Activated CD8-positive, alpha-beta T cell treated with anti-CD3 and anti-CD28 coated beads for 36 hours (primary cell): ENCODE measurements at places on chromosomes 7 and 10. TPM values are rescaled to one million over a fixed set of nuclear protein-coding genes. Genes with fewer than 3 reads are reported as not detected.

GRCh38 chr7:8739837-8740236 lies 306.4 kb downstream of the NXPH1 start:
- H3K27ac ChIP-seq = no peak overlapping the region
- H3K4me1 ChIP-seq = no peaks in the 10 kb centered on the region
- no peak overlapping the region for H3K4me3 ChIP-seq
- H3K27me3 ChIP-seq = no peaks in the 10 kb centered on the region

GRCh38 chr10:132192076-132192975 lies 5.6 kb downstream of the DPYSL4 start:
- peaks cover 28% of the 10 kb centered on the region for H3K27me3 ChIP-seq
- peaks cover 2% of the 10 kb centered on the region for H3K36me3 ChIP-seq
- H3K4me1 ChIP-seq = no peaks in the 10 kb centered on the region
- DNase-seq = no peak
- H3K27ac ChIP-seq = no peak overlapping the region
- H3K4me3 ChIP-seq = no peak overlapping the region

DNA sequence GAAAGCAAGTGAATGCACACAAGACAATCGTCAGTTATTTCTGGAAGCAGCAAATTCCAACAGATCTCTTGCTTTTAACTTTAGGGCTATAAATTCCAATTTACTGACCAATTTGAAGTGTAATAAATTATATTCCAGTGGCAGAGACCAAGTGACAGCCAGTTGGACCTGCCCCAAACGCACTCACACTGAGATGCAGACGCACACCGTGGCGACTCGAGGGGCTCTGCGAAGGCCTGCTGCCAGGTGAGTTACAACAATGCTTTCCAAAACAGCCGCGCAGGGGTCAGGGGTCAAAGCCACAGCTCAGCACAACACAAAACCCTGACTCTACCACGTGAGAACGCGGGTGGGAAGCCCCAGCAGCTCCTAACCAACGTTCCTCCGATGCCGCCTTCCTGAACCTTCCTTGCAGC lies 97.4 kb downstream of the ZRANB1 start:
- no peak overlapping the region for H3K27ac ChIP-seq
- H3K27me3 ChIP-seq = no peaks in the 10 kb centered on the region
- no peaks in the 10 kb centered on the region for H3K36me3 ChIP-seq
- DNase-seq = no peak
- no peaks in the 10 kb centered on the region for H3K4me1 ChIP-seq

DNA sequence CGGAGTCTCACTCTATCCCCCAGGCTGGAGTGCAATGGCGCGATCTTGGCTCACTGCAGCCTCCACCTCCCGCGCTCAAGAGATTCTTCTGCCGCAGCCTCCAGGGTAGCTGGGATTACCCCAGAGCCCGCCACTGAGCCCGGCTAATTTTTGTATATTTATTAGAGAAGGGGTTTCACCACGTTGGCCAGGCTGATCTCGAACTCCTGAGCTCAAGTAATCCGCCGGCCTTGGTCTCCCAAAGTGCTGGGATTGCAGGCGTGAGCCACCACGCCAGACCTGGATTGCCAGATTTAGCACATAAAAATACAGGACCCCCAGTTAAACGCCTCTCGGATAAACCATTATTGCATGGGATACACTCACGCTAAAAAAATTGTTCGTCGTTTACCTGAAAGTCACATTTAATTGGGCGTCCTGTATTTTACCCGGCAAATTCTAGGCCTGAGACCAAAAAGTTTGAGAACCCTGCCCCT lies 375 bp upstream of the GATAD1 start:
- peak overlapping the region; percentile 76 for H3K4me3 ChIP-seq
- H3K36me3 ChIP-seq = peaks cover 13% of the 10 kb centered on the region
- DNase-seq = peak; percentile 10
- H3K27me3 ChIP-seq = no peaks in the 10 kb centered on the region
- peak overlapping the region; percentile 93 for H3K27ac ChIP-seq
- H3K4me1 ChIP-seq = peaks cover 18% of the 10 kb centered on the region

- H3K27me3 ChIP-seq = no peaks in the 10 kb centered on the region
- H3K36me3 ChIP-seq = no peaks in the 10 kb centered on the region
- H3K27ac ChIP-seq = no peak overlapping the region
- no peak overlapping the region for H3K4me3 ChIP-seq
- no peak for DNase-seq
Measured at GRCh38 chr10:51508156-51508555, 191.2 kb downstream of the CSTF2T start.

GRCh38 chr10:75814014-75814413 lies 382.6 kb downstream of the LRMDA start:
- H3K27ac ChIP-seq = no peak overlapping the region
- H3K36me3 ChIP-seq = no peaks in the 10 kb centered on the region
- H3K27me3 ChIP-seq = peaks cover 9% of the 10 kb centered on the region
- no peak for DNase-seq
- no peaks in the 10 kb centered on the region for H3K4me1 ChIP-seq

GRCh38 chr7:37558320-37559096 lies 109.8 kb upstream of the ELMO1 start:
- no peaks in the 10 kb centered on the region for H3K36me3 ChIP-seq
- H3K4me1 ChIP-seq = no peaks in the 10 kb centered on the region
- H3K27me3 ChIP-seq = peaks cover 2% of the 10 kb centered on the region
- no peak overlapping the region for H3K4me3 ChIP-seq
- no peak for DNase-seq

DNA sequence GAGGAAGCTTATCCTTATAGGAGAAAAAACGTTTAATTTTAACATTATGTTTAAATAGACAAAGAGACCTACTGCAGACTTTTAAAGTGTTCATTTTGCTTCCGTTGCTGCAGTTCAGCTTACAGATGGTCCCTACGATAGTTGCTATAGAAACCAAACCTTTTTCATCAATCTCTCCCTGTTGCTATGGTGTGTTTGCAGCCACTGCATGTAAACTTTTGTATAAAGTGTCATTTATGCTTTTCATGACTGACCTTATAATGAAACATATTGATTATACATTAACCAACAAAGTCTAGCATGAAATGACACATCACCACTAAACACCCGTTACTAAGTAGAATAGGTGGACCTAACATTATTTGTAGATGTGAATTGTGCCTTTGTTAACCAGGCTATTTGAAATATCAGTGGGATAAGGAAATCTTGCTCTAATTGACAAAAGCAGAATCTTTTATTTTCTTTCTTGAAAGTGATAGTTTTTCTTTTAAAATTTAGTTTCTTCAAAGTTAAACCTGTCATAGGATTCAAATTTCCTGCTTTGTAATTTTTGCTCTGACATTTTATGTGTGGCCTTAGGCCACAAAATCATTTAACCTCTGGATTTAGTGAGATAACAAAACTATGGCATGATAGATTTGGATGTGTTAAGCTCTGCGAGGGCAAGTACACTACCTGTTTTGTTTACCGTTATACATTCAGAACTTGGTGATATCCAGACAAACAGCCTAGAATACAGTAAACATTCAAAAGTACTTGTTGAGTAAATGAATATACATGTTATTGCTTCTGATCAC lies 64.0 kb downstream of the CACNB2 start:
- no peak overlapping the region for H3K27ac ChIP-seq
- no peaks in the 10 kb centered on the region for H3K27me3 ChIP-seq
- H3K4me1 ChIP-seq = peaks cover 5% of the 10 kb centered on the region
- DNase-seq = no peak

GRCh38 chr7:66964411-66964810 lies 31.0 kb downstream of the SBDS start:
- H3K4me3 ChIP-seq = no peak overlapping the region
- DNase-seq = no peak
- no peak overlapping the region for H3K27ac ChIP-seq

DNA sequence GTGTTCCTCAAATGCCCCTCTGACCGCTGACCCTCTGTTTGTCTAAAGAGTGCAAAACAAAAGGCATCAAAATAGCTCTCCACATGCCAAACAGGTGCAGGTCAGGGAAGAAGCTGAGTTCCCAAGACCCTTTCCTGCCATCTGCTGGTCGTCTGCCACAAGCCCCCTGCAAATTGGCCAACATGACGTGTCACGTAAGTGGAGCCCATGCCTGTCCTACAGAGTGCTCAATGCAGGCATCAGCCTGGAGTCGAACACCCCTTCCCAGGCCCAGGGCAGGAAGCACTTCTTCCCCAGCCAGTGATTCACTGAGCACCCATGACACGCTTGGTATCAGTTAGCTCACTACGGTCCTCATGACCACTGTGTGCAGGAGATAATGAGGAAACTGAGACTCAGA lies 14.1 kb downstream of the TMEM72 start:
- H3K4me1 ChIP-seq = no peaks in the 10 kb centered on the region
- no peaks in the 10 kb centered on the region for H3K36me3 ChIP-seq
- DNase-seq = peak; percentile 43
- H3K4me3 ChIP-seq = no peak overlapping the region
- no peaks in the 10 kb centered on the region for H3K27me3 ChIP-seq

DNA sequence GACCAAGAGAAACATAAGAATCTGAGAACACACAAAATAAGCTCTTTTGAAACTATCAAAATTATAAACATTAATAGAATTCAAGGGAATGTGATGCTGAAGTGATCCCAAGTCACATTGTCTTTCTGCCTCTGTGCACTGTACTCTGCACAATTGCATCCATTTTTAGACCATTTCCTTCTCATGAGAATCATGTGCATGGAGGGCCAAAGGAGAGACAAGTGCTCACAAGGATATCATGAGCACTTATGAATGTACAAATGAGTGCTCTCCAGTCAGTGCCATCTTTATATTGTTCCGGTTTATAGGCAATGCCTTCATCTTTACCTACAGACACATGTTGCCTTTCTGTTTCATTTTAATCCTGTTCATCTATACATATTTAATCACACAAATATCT lies 36.9 kb downstream of the MET start:
- H3K4me3 ChIP-seq = no peak overlapping the region
- no peaks in the 10 kb centered on the region for H3K36me3 ChIP-seq
- no peak for DNase-seq
- peaks cover 6% of the 10 kb centered on the region for H3K27me3 ChIP-seq
- H3K4me1 ChIP-seq = no peaks in the 10 kb centered on the region
- no peak overlapping the region for H3K27ac ChIP-seq

- no peak for DNase-seq
- H3K27ac ChIP-seq = no peak overlapping the region
- H3K27me3 ChIP-seq = no peaks in the 10 kb centered on the region
- H3K4me1 ChIP-seq = no peaks in the 10 kb centered on the region
- H3K4me3 ChIP-seq = no peak overlapping the region
- H3K36me3 ChIP-seq = no peaks in the 10 kb centered on the region
Measured at GRCh38 chr7:117827862-117828261, 45.4 kb downstream of the CTTNBP2 start.

GRCh38 chr7:106257752-106258151 lies 27.0 kb downstream of the NAMPT start:
- peaks cover 59% of the 10 kb centered on the region for H3K4me1 ChIP-seq
- peak overlapping the region; percentile 64 for H3K27ac ChIP-seq
- H3K27me3 ChIP-seq = no peaks in the 10 kb centered on the region
- H3K36me3 ChIP-seq = peaks cover 92% of the 10 kb centered on the region
- DNase-seq = no peak
- no peak overlapping the region for H3K4me3 ChIP-seq

DNA sequence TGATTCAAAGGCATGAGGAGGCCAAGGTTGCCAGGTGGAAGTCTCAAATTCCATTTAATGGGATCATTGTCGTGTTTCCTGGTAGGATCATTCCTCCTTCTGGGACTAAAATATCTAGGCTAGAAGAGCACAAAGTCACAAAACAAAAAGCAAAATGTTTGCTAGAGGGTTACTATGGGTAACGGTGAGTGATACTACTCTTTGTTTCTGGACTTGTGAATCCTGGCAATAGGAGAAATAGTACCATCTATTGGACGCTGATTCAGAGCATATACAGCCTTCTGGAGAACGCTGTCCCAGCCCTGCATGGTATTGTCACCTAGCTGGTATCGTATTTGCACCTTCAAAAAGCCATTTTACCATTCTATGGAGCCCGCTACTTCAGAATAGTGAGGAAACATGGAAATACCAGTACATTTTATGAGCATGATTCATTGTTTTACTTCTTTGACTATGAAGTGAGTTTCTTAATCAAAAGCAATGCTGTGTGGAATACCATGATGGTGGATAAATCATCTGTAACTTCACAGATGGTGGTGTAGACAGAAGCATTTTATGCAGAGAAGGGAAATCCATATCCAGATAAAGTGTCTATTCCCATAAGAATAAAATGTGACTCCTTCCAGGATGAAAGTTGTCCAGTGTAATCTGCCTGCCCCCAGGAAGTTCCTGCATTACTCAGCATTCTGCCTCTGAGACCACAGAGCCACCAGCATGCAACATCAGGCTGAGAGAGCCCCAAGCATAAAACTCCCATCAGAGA lies 361.0 kb downstream of the ETV1 start:
- H3K4me1 ChIP-seq = no peaks in the 10 kb centered on the region
- no peaks in the 10 kb centered on the region for H3K27me3 ChIP-seq
- no peak overlapping the region for H3K27ac ChIP-seq
- H3K4me3 ChIP-seq = no peak overlapping the region

GRCh38 chr7:141201145-141201885 lies 127.5 kb downstream of the TMEM178B start:
- no peak overlapping the region for H3K4me3 ChIP-seq
- no peaks in the 10 kb centered on the region for H3K36me3 ChIP-seq
- no peaks in the 10 kb centered on the region for H3K4me1 ChIP-seq
- no peak overlapping the region for H3K27ac ChIP-seq
- DNase-seq = no peak
- H3K27me3 ChIP-seq = peaks cover 10% of the 10 kb centered on the region

DNA sequence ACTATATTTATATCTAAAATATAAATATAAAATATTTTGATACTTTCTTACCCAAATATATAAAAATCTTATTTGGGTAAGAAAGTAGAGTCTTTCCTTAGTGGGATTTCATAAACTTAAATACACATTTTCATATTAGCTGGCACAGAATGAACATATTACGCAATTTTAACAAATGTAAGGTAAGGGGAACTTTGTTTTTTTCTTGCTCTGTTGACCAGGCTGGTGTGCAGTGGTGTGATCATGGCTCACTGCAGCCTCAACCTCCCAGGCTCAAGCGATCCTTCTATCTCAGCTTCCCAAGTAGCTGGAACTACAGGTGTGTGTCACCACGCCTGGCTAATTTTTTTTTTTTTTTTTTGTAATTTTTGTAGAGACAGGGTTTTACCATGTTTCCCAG lies 18.3 kb downstream of the CYP26A1 start:
- no peak overlapping the region for H3K4me3 ChIP-seq
- peaks cover 7% of the 10 kb centered on the region for H3K27me3 ChIP-seq

DNA sequence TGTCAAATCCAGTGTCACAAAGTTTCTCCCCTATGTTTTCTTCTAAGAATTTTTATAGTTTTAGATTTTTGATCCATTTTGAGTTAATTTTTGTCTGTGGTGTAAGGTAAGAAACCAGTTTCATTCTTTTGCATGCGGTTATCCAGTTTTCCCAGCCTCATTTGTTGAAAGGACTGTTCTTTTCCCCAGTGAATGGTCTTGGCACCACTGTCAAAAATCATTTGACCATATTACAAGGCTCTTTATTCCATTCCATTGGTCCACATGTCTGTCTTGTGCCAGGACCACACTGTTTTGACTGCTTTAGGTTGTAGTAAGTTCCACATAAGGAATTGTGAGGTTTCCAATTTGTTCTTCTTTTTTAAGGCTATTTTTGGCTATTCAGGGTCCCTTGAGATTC lies 64.0 kb downstream of the INPP5A start:
- DNase-seq = no peak
- H3K27ac ChIP-seq = no peak overlapping the region
- H3K27me3 ChIP-seq = no peaks in the 10 kb centered on the region
- peaks cover 19% of the 10 kb centered on the region for H3K36me3 ChIP-seq

Gene GPR15LG
- total RNA-seq = not detected

Gene HPS1
- 51.9 TPM for total RNA-seq

Gene MYO3A
- total RNA-seq = not detected

Gene ADCY1
- 0.07 TPM for total RNA-seq

Gene RNF148
- not detected for total RNA-seq

Gene AP4M1
- 10.9 TPM for total RNA-seq

Gene CALD1
- total RNA-seq = 2.2 TPM

Gene ATRNL1
- not detected for total RNA-seq

Gene ARL3
- total RNA-seq = 5.3 TPM

Gene PKD1L1
- total RNA-seq = 0.09 TPM
